ENCODE measurements at places on chromosomes 4 and X.

DNA sequence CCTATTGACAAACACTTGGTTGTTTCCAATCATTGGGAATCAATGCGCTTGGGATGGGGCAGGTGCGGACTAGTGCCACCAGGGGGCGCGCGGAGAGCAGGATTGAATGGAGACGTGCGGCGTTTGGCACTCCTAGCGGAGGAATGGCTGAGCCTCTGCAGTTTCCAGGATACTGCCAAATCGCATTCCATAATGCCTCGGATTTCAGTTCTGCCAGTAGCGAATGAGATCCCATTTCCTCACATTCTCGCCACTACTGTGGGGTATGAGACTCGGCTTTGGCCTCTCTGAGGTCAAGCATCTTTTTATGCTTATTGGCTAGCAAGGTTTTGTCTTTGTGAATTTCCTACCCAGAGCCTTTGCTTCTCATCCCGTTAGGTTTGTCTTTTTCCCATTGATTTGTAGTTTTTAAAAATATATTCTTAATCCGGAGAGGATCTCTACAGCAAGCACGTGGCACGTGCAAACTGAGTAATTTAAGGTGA lies 28.7 kb downstream of the CLDN34 start:
- peak; percentile 42 for DNase-seq

DNA sequence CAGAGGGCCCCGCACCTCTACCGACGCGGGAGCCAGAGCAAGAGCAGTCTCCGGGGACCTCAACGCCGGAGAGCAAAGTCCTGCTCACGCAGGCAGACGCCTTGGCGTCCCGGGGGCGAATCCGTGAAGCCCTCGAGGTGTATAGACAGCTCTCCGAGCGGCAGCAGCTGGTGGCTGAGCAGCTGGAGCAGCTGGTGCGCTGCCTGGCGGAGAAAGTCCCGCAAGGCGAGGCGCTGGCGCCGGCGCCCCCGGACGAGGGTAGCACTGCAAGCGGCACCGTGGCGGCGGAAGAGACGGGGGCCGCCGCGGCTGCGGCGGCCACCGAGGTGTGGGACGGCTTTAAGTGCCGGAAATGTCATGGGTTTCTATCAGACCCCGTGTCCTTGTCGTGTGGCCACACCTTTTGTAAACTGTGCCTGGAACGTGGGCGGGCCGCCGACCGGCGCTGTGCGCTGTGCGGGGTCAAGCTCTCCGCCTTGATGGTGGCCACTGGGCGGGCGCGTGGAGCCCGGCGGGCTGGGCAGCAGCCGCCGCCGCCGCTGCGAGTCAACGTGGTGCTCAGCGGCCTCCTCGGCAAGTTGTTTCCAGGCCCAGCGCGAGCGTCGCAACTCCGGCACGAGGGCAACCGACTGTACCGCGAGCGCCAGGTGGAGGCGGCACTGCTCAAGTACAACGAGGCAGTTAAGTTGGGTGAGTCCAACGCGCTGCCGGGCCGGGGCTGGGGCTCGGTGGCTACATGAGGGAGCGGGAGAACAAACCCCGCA lies 672 bp downstream of the LONRF3 start:
- DNase-seq: peak; percentile 24

GRCh38 chr4:17327591-17327990 lies 184.3 kb downstream of the QDPR start:
- DNase-seq: no peak

DNA sequence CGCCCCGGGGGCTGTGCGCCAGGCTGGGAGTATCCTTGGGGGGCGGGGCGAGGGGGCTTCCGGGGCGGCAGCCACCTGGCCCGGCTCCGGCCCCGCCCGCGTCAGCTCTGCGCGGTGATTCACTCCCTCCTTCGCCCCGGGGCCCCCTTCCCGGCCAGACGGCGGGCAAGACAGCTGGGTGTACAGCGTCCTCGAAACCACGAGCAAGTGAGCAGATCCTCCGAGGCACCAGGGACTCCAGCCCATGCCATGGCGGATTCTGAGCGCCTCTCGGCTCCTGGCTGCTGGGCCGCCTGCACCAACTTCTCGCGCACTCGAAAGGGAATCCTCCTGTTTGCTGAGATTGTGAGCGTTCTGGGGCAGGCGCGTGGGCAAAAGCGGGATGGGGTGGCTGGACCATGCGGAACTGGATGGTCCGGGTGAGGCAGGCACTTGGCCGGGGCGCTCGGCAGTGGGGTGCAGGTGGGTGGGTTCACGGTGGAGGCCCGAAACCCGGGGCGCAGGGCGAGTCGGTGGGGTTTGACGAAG lies at the start of gene PLP2:
Gene PLP2 (plus strand): TSS at position 147 of the 528 bp plus-strand sequence. CDS start 103 bp downstream, at position 250.
- DNase-seq: no peak

- DNase-seq: no peak
Measured at GRCh38 chr4:173521467-173522159, 8.4 kb downstream of the HAND2 start.

GRCh38 chr4:108567831-108568230 lies 52.5 kb upstream of the RPL34 start:
- no peak for DNase-seq

GRCh38 chr4:112120021-112120420 lies 25.2 kb upstream of the FAM241A start:
- DNase-seq: no peak

DNA sequence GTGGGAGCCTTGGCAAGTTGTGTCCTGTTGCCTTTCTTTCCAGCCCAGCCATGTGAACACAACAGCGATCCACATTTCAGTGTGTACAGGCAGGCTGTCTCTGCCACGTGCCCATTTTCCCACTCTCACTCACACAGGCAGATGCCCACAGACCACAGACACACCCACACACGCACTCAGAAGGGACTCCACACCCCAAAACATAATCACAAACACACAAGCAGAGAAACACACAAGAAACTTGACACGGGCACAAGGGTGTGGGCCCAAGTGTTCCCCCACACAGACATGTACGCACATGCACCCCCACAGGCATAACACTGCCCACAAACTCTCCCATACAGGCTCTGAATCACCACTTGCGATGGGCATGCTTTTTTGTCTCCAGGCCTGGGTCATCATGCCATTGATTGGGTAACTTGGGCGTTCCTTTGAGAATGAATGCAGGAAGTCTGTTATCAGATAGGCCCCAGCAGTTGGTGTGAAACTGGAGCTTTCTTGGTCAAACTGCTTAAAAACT lies 84.3 kb downstream of the NBDY start:
- no peak for DNase-seq

DNA sequence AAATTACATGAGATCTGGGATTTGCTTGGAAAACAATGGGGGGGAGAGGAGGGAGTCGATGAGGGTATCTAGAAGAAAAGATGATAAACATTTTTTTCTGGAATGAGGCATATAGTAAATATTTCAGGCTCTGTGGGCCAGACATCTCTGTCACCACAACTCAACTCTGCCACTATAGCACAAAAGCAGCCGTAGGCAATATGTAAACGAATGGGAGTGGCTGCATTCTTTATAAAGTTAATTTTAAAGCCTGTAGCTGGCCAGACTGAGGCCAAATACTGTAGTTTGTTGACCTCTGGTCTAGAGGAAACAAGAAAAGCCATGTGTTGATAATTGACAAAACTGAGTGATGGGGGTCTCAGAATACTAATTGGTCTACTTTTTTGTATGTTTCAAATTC lies 14.1 kb upstream of the TCEANC start:
- DNase-seq: no peak

DNA sequence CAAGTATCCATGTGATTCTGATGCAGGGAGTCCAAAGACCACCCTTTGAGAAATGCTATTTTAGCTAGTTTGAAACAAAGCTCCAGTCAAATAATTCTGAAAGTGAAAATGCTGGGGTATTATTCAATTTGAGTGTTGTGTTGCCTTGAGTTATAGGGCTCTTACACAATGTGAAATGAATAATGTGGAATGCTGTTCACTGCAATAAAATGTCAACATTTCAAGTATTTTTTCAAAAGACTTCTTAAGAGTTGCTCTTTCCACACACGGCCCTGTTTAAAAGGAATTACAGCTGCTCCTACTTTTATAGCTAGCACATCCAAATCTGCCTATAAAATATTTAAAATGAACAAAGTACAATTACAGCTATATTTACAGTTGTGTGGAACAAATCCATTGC lies 27.5 kb upstream of the PLS3 start:
- DNase-seq: no peak

- no peak for DNase-seq
Measured at GRCh38 chr4:8442596-8443358, 2.2 kb downstream of the TRMT44 start.

DNA sequence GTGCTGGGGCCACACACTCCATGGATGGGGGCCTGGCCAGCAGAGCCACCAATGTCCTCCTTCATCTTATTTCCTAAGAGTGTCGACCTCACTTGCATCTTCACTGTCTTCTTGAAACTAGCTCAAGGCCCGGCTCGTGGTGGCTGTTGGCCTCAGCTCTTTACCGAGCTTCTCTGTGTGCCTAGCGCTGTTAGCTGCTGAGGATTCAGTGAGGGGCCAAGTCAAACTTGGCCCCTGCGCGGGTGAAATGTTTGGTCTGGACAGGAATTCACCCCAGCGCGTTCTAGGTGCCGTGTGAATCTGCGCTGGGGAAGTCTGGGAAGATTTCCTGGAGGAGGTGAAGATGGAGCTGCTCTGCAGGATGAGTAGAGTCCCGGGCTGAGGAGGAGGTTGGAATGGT lies 8.5 kb downstream of the SORCS2 start:
- DNase-seq: no peak

GRCh38 chr4:64940698-64941097 lies 531.4 kb upstream of the TECRL start:
- no peak for DNase-seq

GRCh38 chr4:242121-242848 lies 63.0 kb downstream of the ZNF732 start:
- DNase-seq: peak; percentile 72

DNA sequence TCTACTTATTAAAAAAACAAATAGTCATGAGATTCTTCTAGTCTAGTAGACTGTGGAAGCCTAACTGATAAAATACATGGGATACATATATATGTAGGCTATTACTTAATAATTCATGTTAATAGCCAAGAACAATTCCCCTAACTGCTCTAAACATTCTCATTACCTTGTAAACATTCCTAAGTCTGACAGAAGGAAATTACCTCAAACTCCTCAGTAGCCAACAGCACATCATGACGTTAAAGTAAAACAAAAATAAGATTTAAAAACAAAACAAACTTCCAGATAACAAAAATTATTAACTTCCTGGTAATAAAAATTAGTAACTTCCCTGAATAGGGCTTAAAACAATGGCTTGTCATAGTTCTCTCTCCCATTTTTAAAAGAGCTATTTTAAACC lies 109.2 kb downstream of the WDFY3 start:
- no peak for DNase-seq

GRCh38 chr4:76626686-76627465 lies 191.8 kb downstream of the SHROOM3 start:
- DNase-seq: no peak

DNA sequence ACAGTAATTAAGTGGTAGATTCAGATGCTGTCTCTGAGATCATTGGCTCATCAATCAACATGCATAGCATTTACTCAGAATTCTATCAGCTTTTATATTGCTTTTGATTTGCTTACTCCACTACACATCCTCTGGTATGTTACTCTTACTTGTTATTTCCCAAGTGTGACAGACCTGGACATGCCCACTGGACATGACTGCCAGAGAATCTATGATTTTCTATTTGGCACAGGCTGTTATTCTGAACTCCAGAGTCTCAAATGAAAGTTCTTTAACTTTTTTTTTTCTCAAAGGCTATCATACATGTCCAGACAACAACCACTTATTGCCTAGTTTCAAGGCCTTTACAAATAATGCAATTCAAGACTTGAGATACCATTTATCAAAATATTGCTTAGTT lies 116.1 kb upstream of the ARHGAP24 start:
- DNase-seq: no peak

DNA sequence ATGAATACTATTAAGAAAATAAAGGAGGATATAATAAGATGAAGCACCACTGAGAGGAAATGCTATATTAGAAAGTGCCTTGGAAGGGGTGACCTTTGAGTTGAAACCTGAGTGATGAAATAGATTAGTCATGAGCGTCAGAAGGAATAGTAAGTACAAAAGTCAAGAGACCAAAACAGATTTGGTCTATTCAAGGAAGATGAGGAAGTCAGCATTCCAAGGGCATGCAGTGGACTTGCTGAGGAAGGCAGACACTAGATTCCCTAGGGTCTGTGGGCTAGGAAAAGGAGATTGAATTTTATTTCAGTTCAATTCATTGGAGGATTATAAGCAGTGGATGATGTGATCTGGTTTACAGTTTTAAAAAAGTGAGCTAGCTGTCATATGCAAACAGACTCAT lies 73.0 kb upstream of the WDFY3 start:
- no peak for DNase-seq

GRCh38 chrX:37424000-37424429 lies 74.9 kb downstream of the PRRG1 start:
- DNase-seq: no peak

- no peak for DNase-seq
Measured at GRCh38 chr4:8898419-8898818, 26.8 kb upstream of the HMX1 start.

GRCh38 chrX:53437206-53437605 lies 3.0 kb upstream of the HSD17B10 start:
- DNase-seq: no peak

DNA sequence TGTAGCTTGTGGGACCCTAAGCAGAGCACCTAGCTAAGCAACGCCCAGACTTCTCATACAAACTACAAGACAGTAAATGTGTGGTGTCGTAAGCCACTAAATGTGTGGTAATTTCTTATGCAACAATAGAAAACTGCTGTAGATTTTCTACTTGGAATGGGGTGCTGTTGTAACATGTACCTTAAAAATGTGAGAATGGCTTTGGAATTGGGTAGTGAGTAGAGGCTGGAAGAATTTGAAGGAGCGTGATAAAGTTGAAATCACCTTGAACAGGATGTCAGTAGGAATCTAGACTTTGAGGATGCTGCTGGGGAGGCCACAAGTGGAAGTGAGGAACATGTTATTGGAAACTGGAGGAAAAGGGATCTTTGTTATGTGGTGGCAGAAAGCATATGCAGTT lies 43.2 kb upstream of the FUNDC1 start:
- no peak for DNase-seq

GRCh38 chrX:67555578-67556203 lies 11.9 kb downstream of the AR start:
- no peak for DNase-seq

DNA sequence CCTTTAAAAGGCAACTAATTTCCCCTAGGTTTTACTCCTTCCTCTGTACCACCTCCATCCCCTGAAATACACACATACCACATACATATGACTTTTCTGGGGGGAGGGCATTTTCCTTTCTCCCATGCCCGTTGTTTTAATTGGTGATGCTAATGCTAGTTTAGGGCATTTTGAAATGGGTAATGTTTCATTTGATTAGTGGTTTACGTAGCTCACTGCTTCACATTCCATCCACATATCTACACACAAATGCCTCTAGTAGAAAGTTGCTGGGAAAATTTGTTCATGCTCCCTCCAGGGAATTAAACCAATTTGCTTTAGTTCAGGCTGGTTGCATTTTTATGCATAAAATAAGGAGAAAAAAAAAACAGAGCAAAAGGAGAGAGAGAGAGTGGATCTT lies 231.2 kb downstream of the FRAS1 start:
- no peak for DNase-seq

DNA sequence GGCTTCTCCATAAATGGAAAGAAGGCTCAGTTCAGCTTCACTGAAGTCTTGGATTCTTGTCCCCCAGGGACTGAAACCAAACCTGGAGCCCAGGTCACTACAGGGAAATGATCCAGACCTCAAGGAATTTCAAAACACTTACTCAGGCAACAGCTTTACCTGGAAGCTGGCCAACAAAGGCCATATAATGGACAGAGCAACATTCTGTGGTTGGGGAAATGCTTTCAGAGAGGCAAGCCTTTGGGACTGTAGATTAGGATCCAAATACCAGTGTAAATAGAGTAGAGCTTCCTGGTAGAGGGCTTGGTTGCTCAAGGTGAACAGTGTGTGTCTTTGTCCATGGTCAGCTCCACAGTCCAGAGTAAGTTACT lies 57.0 kb upstream of the PROM1 start:
- DNase-seq: peak; percentile 88
